ENCODE measurements at places on chromosomes 4 and X.
A peak's percentile ranks its signal among the peaks of the same experiment; 100 is the strongest.

- no peak for DNase-seq
Observed at GRCh38 chr4:44961001-44961755, 234.8 kb upstream of the GNPDA2 start.

GRCh38 chr4:53907772-53908171, 156.6 kb downstream of the CHIC2 start:
- DNase-seq = no peak

- DNase-seq = peak; percentile 59
Observed at GRCh38 chr4:189974056-189974455, 33.4 kb downstream of the FRG1 start.

GRCh38 chr4:124181039-124181438, 531.5 kb downstream of the ANKRD50 start:
- DNase-seq = no peak

DNA sequence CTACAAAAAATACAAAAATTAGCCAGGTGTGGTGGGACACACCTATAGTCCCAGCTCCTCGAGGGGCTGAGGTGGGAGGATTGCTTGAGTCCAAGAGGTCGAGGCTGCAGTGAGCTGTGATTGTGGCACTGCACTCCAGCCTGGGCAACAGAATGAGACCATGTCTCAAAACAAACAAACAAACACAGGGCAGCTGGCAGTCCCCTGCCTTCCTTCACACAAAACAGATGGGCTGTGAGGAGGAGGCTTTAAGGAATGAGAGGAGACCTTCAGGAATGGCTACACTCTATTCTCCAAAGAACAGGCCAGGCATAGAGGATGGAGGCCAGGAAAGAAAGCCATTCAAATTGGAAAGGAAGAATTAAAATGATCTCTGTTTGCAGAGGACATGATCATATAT, 65.6 kb upstream of the MAML3 start:
- DNase-seq = no peak

GRCh38 chrX:20727447-20727846, 460.7 kb upstream of the RPS6KA3 start:
- no peak for DNase-seq

- DNase-seq = no peak
Observed at GRCh38 chrX:124113621-124114600, 152.4 kb downstream of the STAG2 start.

- DNase-seq = no peak
Observed at GRCh38 chr4:118939169-118939783, 50.6 kb downstream of the SYNPO2 start.

- no peak for DNase-seq
Observed at GRCh38 chr4:147327322-147327721, 153.6 kb upstream of the EDNRA start.

DNA sequence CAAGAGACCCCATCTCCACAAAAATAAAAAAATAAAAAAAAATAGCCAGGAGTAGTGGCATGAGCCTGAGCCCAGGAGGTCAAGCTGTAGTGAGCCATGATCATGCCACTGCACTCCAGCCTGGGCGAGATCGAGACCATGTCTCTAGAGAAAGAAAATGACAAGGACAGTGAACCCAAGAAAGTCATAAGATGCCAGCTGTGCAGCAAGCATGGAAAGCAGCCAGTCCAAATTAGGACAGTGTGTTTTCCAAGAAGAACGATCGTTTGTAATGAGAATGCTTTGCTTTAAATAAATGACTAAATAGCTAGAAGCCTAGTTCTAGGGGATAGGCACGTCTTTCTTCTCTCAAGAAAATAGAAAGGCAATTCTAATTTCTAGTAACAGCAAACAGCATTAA, 58.4 kb upstream of the MSANTD1 start:
- no peak for DNase-seq

DNA sequence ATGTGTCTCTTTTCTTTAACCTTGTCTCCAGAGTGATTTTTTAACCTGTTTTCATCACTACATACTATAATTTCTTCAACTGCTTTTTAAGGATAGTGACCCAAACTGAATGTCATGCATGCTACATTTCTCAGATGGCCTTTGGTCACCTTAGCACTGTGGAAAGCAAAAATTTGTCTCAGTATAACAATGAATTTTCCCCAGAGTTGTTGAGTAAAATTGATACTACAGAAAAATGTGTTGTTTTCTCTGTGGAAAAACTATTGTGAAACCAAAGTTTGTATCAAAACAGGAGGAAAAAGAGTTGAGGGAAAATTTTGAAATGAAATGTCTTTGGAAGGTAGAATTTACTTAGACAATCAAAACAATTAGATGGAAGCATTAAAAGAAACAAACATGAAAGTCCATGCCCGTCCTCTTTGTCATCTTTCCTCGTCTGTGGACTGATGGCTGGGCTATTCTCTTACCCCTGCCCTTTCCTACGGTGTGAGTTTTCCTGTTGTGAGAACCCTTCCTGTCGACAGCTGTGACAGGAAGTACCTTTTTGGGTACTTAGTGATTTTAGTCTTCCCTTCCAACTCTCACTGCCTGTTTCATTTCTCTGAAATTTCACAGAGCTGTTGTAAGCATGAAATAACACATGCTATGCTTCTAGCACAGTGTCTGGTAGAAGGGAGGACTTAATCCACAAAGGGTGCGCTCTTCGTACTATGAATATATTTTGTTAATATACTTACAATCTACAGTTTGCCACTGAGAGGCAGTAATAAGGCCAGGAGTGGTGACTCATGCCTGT, 50.8 kb downstream of the LRP2BP start:
- DNase-seq = peak; percentile 25

DNA sequence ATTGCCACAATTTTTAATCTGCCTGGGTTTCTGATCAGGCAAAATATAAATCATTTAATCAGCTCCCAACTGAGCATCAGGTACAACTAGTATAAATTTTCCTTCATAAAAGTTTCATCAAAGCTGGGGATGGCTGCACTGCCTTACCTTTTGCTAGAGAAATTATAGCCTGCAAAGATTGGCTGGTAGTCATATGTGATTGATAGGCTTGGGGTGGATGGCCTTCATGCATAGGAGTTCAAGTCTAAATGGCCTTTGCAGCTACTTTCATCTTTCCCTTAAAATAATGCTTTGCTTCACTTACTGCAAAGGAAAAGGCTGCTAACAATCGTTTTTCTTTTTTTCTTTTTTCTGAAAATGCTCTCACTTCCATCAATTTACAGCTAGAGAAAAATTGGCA, 739.7 kb downstream of the CENPC start:
- DNase-seq = no peak

DNA sequence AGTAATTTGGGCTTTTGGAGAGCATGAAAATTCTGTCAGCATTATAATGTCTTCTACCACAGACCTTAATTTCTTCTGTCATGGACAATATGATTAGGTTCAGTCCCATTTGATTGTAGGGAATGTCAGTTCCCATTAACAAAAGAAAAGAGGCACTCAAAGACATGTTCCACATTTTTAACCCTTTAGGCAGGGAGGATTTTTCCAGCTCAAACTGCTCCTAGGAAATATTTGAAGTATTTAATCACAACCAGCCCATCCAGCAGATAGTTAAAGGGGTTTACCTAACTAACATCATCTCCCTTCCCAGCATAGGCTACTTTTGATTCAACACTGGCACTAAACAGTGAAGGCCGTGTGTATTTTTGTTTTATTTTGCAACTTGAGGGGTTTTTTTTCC, 256.0 kb downstream of the DHX15 start:
- no peak for DNase-seq

GRCh38 chrX:28273736-28274135, 292.5 kb upstream of the DCAF8L1 start:
- no peak for DNase-seq

- DNase-seq = peak; percentile 87
Observed at GRCh38 chrX:19334945-19335626, 8.6 kb upstream of the PDHA1 start.

GRCh38 chrX:15841853-15842516, 12.6 kb downstream of the AP1S2 start:
- DNase-seq = no peak

DNA sequence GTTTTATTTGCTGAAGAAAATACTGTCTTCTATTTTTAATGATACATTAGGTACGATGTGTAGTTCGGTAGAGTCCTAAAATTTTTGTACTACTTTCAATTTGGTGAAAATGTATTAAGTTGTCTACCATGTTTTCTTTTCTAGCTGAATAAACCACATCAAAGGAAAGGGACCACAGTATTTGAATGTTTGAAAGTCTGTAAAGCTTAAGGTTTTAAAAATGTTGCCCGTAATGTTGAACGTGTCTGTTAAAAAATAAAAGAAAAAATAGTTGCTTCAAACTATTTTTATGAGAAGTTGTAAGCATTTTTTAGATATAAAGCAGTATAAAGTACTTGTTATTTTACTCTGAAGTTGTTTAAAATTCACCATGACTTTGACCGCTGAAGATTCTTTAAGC, 3.2 kb downstream of the CDKN2AIP start:
- no peak for DNase-seq

DNA sequence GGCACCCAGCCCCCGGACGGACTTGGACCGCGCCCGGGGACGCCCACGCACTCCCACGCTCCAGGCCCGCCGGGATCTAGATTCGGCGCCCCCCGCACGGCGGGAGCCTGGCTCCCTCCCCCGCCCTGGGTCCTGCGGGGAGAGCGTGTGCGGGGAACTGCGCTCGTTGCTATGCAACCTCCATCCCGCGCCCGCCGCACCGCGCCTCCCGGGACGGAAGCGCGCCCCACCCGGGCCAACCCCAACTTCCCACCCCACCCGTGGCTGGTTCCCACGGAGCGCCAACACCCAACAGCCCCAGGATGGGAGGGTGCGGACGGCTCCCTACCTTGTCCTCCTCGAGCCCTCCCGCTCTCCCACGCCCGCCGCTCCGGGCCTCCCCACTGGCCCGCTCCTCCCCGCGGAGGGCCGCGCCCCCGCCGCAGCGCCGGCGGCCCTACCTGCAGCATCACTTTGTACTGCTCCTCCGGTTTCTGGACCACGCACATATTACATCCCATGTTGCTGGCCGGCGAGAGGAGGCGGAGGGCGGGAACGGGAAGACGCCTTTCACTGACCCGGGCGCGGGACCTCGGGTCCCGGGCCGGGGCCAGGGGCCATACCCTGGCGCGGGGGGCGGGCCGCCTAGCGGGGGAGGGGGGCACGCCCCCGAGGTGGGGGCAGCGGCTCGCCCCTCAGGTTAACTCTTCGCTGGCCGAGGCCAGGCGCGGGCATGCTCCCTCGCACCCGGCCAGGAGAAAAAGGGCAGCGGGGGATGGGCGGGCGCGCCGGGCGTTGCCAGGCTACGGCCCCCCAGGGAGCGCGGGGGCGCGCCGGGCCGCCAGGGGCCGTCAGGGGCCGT, at the start of gene PDZD4:
Gene PDZD4 (minus strand): TSS at position 746 of the 841 bp plus-strand sequence. CDS start 246 bp downstream, at position 500.
- no peak for DNase-seq

DNA sequence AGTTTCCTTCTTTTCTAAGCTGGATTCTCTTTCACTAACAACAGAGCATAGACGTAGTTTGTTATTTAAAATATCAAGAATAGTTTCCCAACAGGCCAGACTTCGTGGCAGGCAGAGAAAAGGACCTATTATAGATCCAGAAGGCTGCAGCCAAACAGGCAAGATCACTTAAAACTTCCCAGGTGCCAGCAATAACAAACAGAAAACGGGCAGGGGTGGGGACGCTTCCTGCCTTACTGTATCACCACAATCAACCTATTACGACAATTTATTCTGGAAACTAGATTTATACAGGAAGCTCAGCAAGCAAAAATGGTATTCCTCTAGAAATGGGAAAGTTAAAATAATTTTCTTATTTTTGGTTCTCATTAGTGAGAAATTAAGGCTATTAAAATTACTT, 22.1 kb downstream of the RWDD4 start:
- DNase-seq = no peak
